ENCODE measurements at places on chromosomes 7 and 10.

DNA sequence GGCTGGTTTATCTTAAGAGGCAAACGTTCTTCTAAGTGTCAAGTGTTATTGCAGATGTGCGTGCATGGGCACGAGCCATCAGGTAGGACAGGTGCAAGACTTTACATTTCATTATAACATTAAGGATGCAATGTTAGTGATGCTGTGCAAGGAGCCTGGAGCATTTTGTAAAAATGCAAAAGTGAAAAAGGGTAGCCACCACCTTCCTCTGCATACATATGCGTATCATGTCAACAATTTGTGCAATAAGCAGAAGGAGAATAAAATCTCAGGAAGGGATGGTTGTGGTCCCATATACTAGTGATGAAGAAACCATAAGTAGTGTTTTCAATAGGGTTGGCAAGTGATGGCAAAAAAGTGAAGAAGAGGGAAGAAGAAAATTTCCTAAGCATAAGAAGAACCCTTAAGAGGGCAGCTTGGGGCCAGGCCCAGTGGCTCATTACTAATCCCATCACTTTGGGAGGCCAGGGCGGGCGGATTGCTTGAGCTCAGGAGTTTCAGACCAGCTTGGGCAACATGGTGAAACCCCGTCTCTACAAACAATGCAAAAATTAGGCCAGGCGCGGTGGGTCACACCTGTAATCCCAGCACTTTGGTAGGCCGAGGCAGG lies 7.5 kb downstream of the PIK3AP1 start:
- DNase-seq, result no peak

- DNase-seq, result no peak
Measured at GRCh38 chr7:150489782-150490181, 24.9 kb upstream of the GIMAP7 start.

GRCh38 chr7:49091519-49091918 lies 167.2 kb downstream of the CDC14C start:
- DNase-seq, result no peak

- peak; percentile 79 for DNase-seq
Measured at GRCh38 chr7:17380736-17381662, 82.5 kb downstream of the AHR start.

DNA sequence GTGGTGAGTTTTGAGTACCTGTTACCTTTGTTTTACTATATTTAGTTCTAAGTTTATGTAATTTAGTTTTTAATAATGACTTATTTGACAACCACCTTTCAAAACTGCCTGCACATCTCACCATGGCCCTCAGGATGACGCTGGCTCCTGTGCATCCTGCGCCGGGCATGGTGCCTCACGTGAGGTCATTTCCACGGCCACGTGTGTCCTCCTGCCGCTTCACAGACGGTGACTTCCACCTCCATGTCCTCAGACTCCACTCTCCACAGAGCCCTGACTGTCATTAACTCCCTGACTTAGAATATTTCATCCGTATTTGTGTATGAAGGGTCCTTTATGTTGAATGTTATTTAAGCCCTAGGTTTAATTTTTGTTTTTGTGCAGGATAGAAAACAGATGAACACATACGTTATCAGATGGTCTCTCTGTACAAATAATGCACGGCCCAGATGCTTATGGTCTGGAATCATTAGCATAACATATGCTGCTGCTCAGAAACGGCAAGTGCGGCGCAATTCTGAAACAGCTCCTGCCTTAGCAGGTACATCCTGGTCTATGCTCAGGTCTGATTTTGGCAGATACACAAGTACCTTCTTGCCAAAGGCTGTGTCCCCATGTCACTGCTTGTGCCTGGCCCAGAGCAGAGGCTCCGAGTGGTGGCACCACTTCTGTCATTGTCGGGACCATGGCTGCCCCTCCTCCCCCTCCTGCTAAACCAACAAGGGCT lies 155.8 kb downstream of the WDR37 start:
- DNase-seq, result no peak

- DNase-seq, result no peak
Measured at GRCh38 chr7:33932221-33932620, 26.9 kb downstream of the BMPER start.

DNA sequence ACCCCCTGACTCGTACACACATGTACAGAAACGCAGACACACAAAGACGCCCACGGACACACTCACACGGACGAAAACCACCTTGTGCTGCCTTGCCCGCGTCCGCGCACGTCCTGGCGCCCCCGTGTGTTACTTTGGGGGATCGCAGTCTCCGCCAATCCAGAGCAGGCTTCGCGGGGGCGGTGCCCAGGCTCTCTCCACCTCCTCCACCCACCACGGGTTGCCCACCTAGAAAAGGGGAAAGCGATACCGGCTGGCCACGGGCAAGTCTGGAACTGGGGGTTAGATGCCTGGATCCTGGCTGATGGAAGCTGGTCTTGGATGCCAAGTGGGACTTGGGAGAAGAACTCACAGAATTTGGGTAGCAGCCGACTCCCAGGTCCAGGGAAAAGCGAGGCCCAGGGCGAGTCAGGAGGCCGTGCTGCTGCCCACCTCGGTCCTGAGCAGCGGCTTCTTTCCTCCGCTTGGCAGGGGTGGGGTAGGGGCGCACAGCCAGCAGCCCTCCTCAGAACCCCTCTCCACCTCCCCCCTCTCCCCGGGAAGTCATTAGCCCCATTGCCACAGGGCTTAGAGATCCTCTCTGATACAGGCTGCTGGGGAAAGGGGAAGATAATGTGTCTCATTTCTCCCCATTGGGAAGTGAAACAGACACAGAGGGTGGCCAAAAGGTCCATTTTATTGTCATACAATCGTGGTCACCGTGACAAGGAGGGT lies 4.6 kb upstream of the VGF start:
- peak; percentile 58 for DNase-seq

DNA sequence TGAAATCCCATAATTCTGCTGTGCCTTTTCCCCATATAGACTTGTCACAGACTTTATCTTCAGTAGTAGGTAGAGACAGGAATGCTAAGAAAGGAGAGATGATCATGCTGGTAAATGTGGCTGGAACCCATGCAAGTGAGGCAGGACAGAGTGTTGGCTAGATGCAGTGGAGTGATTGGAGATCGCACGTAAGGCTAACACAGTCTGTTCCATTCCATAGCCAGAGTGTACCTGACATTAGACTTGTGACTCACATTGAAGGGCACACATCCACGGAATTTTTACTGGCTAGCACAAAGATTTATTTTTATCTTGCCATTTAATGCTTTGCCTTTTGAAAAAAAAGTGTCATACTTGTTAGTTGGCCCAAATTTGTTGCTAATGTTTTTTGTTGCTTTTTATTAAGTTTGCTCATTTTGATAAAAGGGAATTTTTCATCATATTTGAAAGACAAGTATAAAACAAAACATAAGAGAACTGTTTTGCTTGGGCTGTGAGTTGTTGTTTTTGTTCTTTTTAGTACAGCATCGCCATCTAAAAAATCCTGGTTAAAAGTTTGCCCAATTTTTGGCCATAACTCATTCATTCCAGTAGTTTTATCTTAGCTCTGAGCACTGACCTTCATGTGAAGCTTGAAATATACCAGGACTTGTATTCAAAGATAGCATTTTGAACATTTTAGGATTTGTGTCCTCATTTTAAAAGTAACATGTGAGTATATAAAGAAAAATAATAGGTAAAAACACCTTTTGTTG lies 81.0 kb downstream of the CPED1 start:
- no peak for DNase-seq

DNA sequence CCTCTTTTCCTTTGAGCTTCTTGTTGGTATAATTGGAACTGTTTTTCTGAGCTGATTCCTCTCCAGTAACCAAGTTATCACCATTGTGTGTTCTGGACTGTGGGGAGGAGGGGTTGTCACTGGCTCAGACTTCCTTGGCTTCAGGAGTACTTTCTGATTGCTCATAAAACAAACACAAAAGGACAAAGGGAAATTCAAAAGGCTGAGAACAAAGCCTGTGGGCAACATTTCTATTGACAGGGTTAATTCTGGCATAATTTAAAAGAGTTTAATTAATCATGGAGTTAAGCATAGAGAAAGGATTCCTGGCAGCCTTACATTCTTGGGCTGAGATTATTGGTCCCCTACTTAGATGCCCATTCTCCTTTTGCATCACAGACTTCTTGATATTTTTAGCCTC lies 222.9 kb upstream of the KMT2E start:
- no peak for DNase-seq

DNA sequence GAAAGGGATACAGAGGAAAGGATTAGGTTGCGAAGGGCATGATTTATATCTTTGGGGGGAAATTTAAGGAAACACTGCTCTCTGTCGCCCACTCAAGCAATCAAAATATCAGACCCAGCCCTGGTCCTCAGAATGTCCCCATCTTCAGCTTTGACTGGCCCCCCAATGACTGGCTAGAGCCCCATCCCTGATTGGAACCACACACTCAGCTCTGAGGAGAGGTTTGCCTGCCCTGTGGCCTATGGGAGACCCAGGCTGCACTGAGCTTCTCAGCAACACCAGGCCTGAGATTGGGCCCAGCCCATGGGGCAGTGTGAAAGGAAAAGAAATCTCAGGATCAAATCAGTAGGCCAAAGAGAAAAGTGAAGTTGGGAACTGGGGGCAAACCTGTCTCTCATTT lies 69.5 kb downstream of the ADCYAP1R1 start:
- no peak for DNase-seq

- DNase-seq, result no peak
Measured at GRCh38 chr10:95177429-95177828, 16.6 kb upstream of the ACSM6 start.

DNA sequence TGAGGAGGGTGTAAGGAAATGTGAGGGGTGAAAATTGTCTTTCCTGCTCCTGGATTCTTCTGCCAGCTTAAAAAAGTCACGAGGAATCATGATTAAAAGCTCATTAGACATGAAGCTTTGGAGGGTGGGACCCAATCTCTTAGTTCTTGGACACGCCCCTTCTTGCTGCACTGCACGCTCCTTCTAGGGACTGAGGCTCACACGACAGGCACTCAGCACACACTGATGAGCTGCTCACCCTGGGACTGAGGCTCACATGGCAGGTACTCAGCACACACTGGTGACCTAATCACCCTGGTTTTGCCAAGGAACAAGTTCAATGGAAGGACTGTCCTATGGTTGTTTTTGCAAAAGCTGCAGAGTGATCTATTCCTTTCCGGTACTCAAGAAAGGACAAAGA lies 65.8 kb upstream of the ELMO1 start:
- no peak for DNase-seq

DNA sequence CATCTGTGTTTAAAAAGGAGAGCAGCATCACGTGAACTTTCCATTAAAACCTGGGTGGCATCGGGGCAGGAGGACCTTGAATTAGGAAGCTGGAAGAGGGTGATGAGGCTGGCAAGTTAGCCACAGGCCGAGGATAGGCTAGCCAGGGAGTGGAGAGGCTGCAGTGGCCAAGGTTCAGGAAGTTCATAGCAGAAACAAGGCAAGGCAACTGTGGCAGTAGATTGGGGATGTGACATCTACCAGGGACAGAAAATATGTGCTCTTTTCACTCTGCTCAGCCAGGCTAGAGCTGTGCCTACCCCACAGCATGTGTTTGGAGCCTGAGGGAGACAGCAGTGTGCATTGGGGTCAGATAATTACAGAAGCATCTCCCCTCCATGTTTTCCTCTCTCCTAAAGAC lies 2.2 kb upstream of the INPP5F start:
- DNase-seq, result no peak

DNA sequence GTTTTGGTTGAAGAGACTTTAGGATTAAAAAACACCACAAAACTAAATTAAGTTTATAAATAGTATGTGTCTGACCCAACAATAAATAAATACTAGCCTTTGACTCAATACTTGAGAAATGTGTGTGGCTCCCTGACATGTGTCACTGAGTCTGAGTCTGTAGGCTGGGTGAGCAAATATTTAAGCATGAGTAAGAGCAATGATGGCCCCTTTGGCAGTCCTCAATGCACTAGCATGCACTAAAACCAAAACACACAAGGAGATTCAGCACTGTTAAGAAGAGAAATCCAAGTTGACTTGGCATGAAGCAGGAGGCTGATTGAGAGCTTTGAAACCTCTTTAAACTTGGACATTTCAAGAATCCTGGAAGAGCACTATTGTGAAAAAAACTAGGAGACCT lies 37.1 kb downstream of the CCDC71L start:
- peak; percentile 83 for DNase-seq

- no peak for DNase-seq
Measured at GRCh38 chr7:151420144-151420543, 10.3 kb upstream of the WDR86 start.

DNA sequence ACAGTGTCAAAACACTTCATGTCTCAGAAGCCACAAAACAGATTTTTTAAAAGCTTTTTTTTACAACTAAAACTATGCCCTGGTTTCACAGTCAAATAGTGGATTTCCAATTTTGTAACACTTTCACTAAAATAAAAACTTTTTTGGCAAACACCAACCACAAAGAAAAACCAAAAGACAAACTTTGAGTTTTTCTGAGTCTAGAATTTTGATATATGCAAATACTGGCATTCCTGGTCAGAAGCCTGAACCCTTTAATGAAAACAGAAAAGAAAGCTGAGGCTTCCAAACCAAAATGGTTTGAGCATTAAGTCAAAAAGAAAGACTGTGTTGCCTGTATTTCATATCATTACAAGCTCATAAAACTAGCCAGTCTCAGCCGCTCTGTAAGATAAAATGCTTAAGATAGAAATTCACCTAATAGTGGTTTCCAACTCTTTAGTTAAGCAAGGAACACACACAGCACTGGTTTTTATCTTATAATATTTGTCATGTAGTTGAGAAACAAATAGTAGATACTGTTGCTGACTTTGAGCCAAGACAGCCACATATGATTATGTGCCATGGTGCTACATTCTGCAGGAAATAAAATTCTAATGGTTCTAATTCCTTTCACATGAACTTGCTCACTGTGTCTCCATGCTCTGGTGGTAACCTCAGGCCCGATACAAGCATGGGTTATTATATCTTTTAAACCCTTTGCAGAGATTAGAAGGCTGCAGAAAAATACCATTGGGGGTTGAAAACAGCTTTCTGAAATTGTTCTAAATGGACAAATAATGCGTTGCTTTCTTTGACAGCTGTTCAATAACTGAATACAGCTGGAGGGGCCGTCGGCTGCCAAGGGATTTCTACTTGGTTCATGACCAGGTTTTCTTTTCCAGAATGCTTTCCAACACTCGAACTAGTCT lies 49.4 kb downstream of the FAM171A1 start:
- DNase-seq, result peak; percentile 56

All from fibroblast of skin of abdomen (primary cell).